ENCODE measurements at places on chromosomes 1 and 21.

DNA sequence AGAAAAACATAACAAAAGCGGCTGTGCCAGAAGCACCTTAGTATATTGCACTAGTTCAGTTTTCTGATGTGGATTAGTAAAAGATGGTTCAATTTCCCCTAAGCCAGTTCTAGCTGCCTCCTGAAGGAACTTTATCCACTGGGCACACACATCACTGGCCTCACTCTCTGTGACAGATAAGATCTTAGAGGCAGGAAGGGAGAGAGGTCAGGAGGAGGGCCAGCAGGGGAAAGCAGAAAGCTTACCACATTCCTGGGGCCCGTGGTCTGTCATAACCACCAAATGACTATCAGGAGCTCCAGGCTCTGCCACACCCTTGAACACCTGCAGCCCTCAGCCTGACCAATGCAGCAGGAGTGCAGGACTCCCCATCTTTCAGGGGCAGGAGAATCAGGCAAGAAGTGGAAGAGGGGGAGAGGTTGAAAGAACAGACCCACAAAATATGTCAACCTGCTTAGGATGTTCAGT is 37.8 kb downstream of the LRRC71 start:
- DNase-seq = no peak

GRCh38 chr1:205045146-205045545 is 2.1 kb downstream of the CNTN2 start:
- DNase-seq = no peak

DNA sequence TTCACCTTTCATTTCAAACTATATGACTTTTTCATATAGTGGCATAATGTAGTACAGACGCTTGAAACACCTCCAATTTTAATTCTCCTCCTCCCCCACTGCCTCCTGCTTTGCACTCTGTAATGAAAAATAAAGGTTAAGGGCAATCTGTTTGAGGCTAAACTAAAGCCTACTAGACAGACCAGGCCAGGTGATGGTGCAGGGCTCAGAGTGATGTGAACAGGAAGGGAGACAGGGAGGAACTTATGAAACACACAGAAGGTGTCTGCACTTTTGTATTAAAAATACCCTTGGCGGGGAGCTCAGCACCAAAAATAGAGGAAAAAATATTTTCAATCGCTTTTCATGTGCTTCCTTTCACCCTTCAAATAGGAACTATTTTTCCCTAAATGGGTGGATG is 415.4 kb downstream of the LMO4 start:
- no peak for DNase-seq

- DNase-seq = no peak
Observed at GRCh38 chr1:16046842-16047241, 3.3 kb downstream of the CLCNKB start.

- DNase-seq = no peak
Observed at GRCh38 chr1:70091811-70092210, 113.6 kb downstream of the LRRC40 start.

GRCh38 chr1:168285971-168286927 is 5.6 kb downstream of the TBX19 start:
- no peak for DNase-seq
